ENCODE measurements at places on chromosomes 5 and 9.

GRCh38 chr5:172383191-172383802 is 71.0 kb downstream of the SH3PXD2B start:
- DNase-seq = no peak

GRCh38 chr5:62326702-62327101 is 20.7 kb downstream of the KIF2A start:
- DNase-seq = no peak

- no peak for DNase-seq
Observed at GRCh38 chr5:76855961-76856360, 6.1 kb downstream of the S100Z start.

GRCh38 chr9:82532504-82533180 is 530.3 kb downstream of the RASEF start:
- DNase-seq = peak; percentile 17

- DNase-seq = no peak
Observed at GRCh38 chr5:16009256-16009655, 170.3 kb downstream of the MARCHF11 start.

DNA sequence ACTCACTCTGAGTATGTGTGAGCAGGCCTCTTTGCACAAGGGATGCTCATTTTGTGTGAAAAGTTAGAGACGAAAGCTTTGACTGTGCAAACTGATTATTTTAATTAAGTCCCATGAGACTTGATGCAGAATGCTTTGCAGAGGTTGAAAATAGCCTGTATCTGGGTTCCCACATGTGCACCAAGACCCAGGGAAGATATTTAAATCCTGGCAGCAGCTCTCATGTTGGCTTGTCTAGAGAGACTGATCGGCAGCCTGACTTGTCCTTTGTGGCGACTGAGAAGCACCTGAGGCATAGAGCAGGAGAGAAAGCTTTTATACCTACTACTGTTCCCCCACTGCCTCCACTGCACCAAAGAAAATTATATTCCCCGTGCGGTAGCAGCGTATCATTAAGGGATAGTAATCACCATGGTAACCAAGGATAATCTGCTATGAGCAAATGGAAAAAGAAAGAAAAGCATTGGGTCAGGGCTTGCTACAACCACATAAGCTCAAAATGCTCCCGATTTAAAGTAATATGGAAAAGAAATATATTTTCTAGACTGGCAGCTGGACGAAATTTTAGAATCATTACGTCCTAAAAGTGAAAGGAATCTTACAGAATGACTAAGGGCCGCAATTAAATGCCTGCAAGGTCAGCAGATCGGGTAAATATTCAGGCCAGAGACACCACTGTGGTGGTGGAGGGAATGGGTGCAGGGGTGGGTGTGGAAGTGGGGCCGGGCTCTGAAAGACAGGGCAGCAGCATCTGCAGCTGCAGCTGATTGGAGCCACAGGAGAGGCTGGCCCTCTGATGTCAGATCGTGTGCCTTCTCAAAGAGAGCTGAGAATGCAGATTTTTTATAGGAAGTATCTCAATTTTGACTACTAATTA is 135.3 kb upstream of the EPB41L4A start:
- no peak for DNase-seq

DNA sequence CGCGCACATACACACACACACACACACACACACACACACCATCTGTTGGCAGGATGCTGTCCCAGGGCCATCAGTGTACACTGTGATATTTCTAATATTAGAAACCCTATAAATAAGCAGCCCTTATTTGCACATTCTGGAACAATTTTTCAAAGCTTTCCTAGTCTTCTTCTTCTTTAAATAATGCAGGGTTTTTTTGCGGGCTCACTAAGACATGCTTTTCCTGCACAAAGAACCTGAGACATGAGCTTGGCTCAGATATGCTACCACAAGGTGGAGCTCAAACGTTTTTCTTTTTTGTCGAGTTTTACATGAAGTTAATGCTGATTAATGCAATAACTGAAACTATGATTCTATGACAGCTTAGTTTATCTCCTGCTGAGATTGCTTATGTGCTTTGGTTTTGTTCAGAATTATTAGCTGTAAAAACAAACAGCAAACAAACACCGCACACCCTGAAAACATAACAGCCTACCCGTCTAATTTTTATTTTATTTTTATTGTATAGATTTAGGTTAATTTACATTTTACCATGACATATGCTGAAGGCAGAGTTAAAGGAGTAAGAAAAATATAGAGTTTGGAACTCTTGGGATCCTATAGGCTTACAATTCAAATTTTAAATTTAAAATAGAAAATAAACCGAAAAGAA is 95.8 kb downstream of the ALDH1A1 start:
- peak; percentile 82 for DNase-seq

GRCh38 chr9:130186839-130187522 is 14.8 kb downstream of the NCS1 start:
- peak; percentile 89 for DNase-seq

GRCh38 chr5:171092194-171092593 is 216.9 kb upstream of the TLX3 start:
- DNase-seq = no peak

DNA sequence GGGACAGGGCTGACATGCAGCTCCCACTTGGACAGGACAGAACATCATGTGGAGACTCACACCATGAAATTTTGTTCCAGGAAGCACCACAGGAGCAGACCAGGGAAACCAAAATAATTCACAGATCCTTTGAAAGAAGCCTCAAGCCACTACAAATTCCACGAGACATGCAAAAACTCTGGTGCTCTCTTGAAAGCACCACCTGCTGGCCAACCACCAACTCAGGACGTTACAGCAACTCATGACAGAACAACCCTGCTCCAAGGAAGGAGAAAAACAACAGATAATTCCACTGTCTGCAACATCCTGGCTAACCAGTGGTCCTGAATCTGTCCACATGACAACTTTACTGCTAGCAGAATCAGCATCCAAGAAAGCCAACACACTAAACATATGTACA is 516.0 kb downstream of the SPATA31D1 start:
- DNase-seq = no peak

DNA sequence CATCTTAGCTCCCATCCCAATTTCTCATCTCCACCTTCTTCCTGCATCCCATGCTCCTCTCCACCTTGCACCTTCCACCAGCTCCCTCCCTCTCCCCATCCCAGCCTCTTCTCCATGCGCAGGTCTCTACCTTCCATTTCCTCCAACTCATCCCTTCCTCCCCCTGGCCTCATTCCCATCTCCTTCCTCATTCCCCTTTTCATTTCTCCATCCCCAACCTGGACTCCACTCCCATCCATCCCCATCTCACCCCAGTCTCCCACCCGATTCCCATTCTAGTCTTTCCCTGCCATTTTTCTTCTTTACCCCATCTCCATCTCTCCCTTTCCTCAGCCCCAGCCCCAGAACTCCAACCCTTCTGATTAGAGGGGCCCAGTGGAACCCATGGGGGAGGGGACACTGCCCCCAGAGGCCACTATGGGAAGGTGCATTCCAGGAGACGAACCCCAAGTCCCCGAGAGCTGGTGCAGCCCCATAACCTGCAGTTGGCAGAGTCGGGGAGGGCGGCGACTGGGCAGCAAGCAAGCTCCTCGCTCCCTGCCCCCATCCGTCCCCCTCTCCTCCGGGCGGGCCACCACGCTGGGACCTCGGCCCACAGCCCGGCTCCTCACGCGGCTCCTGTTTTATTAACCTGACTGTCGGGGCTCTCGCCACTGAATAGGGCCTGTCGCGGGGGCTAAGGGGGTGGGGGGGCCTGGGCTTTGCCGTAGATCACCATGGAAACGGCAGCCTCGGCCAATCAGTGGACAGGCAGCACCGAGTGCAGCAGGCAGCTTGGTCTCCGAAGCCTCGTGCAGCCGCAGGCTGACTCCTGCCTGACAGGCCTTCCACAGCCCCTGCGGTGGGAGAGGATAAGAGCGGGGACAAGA is 66.7 kb downstream of the PCDH1 start:
- peak; percentile 87 for DNase-seq

DNA sequence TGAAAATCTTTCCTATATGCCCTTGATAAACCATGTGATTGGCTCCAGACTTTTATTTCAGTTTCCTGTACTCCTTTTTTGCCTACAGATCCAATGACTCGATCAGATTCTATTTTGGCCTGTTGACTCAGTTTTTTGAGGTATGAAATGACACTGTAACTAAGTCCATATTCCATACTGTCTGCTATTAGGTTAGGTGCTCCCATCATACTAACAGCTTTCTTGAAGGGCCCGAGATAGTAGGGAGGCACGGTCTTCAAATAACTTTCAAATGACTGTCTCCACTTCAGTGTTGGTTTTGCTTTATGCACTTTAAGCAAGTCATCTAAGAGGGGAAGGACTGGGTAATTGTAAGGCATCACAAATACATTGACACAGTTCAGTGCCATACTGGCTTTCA is 295.4 kb upstream of the DAB2 start:
- DNase-seq = no peak

DNA sequence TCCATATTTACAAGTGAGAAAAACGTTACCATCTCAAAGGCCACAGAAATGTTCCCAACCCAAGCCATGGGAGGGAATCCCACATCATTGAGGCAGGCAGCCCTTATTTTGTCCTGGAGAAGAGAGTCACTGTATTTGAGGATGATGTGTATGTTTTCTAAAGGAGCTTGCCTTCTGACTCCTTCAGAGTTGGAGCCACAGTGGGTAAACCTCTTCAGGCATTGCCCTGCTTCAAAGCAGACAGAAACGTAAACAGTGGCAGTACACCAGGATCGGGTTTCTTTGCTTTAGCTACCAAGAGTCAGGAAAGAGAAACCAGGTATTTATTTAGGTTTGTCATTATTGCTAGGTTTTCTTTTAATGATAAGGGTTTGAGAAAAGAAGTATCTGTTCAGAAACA is 45.7 kb downstream of the MUSK start:
- no peak for DNase-seq

DNA sequence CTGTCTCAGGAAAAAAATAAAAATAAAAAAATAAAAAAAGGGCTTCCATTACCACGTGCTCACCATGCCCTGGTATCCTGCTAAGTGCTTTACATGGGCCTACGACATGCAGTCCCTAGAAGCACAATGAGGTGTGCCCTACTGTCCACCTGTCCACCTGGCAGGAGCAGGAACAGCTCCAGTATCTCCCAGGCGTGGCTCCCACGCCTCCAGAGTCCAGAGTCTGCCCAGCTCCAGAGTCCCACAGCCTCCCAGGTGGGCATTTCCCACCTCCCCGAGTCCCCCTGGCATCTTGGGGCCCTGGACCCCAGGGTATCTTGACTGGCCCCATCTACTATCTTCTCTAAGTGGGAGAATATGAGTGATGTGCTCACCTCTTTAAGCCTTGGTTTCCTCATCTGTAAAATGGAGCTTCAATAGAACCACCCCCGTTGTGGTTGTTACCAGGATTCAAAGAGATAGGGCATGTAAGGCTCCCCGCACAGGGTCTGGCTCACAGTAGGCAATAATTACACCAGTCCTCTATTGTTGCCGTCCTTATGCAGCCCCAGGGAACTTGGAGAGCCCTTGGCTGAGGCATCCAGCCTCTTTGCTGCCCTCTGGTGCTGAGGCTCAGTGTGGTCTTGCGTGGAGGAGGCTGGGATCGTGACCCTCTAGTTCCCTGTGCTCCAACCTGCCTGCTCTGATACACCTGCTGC is 8.9 kb downstream of the CXCL14 start:
- DNase-seq = peak; percentile 37

DNA sequence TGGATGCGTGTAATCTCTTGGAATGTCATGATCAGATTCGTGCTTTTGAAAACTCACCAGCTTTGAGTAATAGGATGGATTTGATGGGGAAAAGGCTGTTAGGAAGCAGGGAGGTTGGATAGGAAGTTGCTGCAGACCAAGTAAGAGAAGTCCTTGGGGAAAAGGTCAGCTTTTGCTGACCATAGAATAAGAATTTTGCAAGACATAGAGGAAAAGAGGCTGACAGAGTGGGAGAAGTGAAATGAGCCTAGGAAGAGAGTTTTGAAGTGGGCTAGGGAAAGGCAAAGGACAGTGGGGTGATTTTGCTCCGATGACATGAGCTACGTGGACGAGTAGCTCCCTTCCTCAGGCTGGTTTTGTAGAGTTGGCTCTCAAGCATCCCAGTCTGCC is 31.5 kb downstream of the RHOBTB3 start:
- no peak for DNase-seq

DNA sequence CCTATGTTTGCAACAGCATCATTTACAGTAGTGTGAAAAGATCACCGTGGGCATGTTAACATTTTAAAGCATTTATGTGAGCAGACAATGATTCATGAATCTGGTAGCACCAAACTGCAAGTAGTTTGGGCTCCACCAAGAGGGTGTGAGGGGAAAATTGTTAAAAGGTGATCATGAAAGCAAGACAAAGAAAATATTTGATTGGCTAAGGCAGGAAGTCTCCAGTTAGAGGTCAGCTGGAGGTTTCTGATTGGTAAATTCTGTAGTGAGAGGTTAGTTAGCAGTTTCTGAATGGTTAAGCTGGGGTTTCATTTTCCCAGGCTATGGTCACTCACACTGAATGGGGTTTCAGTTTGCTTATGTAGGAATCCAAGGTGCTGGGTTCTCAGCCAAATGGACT is 13.5 kb upstream of the DRD1 start:
- no peak for DNase-seq

- DNase-seq = peak; percentile 71
Observed at GRCh38 chr9:120014796-120015195, 565.2 kb downstream of the CDK5RAP2 start.

GRCh38 chr5:5979761-5980537 is 398.4 kb downstream of the MED10 start:
- no peak for DNase-seq

DNA sequence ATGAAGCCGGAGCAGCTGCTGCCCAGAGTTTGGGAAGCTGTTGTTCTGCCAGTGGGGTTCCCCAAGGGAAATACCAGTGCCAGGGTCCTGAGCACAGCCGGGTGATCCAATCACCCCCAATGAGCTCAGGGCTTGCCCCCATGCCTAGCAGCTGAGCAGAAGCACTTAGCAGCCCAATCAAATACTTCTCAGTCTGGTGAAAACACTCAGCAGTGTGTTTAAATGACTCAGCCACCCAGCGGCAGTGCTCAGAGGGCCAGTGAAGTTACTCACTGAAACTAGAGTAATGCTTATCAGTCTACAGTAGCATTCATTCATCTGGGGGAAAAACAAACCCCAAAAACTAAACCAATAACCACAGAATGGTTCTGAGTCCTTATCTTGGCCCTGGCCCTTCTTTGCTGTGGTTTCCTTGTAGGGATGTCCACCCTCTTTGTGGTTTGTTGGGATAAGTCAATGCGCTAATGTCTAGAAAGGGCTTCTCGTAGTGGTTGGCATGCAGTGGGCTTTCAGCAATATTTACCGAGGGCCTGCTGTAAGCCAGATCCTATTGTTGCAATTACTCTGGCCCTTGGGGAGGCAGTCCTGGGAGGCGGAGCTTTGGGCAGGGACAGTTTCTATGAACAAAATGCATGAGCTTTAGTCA is 43.1 kb downstream of the LHX2 start:
- DNase-seq = no peak

- DNase-seq = no peak
Observed at GRCh38 chr9:5787220-5787619, 45.7 kb downstream of the ERMP1 start.

Data from G401 (cell line).